ENCODE measurements at places on chromosomes 1 and 21. TPM values are rescaled to one million over a fixed set of nuclear protein-coding genes. Genes with fewer than 3 reads are reported as not detected.

Gene HUNK
- 19.3 TPM for total RNA-seq

Gene ASPM
- total RNA-seq: 9.4 TPM

Gene FCAMR
- not detected for total RNA-seq

GRCh38 chr1:10399444-10399941, 629 bp downstream of the PGD start:
- no peak for DNase-seq
- H3K27me3 ChIP-seq: peaks cover 3% of the 10 kb centered on the region
- H3K27ac ChIP-seq: peak overlapping the region; percentile 82
- peak overlapping the region; percentile 97 for H3K4me3 ChIP-seq
- peaks cover 23% of the 10 kb centered on the region for H3K36me3 ChIP-seq
- H3K4me1 ChIP-seq: peaks cover 15% of the 10 kb centered on the region

- H3K36me3 ChIP-seq: no peaks in the 10 kb centered on the region
- H3K4me3 ChIP-seq: no peak overlapping the region
- no peaks in the 10 kb centered on the region for H3K27me3 ChIP-seq
- DNase-seq: no peak
- no peak overlapping the region for H3K27ac ChIP-seq
These were observed 670.6 kb upstream of the PKN2 start for GRCh38 chr1:88013485-88013884.

GRCh38 chr1:86421601-86422280, 2.2 kb upstream of the CLCA2 start:
- H3K27ac ChIP-seq: no peak overlapping the region
- DNase-seq: no peak

DNA sequence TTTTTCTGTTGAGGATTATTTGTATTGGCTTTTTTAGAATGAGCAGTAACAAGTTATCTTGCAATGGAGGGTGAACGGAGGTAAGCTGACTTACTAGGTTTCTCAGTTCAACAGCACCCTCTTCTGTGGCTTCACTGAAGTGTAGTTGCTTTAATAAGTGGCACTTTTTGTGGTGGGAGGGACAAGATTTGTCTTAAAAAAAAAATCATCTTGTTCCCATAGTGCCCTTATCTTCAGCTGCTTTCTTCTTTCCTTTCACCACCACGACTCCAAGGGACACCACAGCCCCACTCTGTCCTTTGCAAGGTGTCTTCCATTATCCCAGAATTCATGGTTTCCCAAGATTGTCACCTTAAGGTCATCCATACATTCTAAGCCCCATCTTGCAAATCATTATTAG, 92.9 kb downstream of the PIGK start:
- DNase-seq: peak; percentile 41
- H3K27me3 ChIP-seq: peaks cover 2% of the 10 kb centered on the region
- no peak overlapping the region for H3K4me3 ChIP-seq
- H3K27ac ChIP-seq: no peak overlapping the region

DNA sequence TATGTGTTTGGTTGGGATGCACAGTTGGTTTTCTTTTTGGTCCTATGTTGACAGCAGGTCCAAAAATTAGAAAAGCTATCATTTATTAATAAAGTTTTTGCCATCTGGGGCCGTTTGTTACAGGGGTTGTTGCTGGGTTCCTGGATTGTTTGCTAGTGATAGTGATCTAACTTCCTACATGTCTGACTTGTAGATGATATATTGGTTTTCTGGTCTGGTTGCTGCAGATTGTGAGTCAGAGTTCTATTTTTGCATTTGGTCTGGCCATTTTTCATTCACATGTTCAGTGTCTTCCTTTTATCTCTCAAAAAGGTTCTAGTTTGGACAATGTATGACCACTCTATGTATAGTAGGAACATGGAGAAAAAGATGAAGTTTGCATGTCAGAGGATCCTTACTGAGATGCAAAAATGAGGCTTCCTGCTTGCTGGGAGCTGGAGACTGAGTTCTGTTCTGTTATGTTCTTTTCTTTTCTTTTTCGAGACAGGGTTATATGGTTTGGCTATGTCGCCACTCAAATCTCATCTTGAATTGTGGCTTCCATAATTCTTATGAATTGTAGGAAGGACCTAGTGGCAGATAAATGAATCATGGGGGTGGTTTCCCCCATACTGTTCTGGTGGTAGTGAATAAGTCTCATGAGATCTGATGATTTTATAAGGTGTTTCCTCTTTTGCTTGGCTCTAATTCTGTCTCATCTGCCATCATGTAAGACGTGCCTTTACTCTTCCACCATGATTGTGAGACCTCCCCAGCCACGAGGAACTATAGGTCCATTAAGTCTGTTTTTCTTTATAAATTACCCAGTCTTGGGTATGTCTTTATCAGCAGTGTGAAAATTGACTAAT, 4.2 kb upstream of the NVL start:
- H3K4me1 ChIP-seq: peaks cover 12% of the 10 kb centered on the region
- peaks cover 3% of the 10 kb centered on the region for H3K27me3 ChIP-seq
- H3K4me3 ChIP-seq: no peak overlapping the region
- no peaks in the 10 kb centered on the region for H3K36me3 ChIP-seq
